ENCODE measurements at places on chromosomes 11 and 22.

GRCh38 chr11:70756341-70756740, 358.0 kb downstream of the CTTN start:
- no peak for DNase-seq

DNA sequence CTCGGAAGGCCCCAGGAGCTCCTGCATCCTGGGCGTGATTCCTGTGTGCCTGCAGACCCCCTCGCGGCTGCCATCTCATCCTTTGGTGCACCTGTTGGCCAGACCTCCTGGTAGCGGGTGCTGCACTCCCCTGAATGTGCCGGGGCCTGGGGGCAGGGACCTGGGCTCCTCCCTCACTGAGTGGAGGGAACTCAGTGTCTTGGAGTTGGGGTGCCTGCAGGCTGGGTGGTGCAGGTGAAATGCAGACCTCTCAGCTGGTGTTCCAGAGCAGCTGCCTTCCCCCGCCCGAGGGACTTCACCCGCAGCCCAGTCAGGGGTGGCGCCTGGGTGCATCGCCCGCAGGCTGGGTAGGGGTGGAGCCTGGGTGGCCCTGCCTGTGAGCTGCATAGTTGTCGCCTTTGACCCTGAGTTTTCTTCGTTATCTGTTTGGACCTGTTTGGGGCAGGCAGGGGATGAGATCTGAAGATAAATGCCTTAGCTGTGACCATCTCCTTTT, 31.4 kb downstream of the LRP5 start:
- DNase-seq: no peak

GRCh38 chr11:96173422-96173821, 169.6 kb downstream of the MAML2 start:
- no peak for DNase-seq

GRCh38 chr22:28148816-28149465, 229.9 kb upstream of the PITPNB start:
- DNase-seq: no peak

- DNase-seq: no peak
These were observed 18.8 kb downstream of the PRPF19 start for GRCh38 chr11:60887556-60887955.

- no peak for DNase-seq
These were observed 132.7 kb upstream of the DDI1 start for GRCh38 chr11:103903621-103904323.
